Stimulated activated CD4-positive, alpha-beta T cell treated with anti-CD3 and anti-CD28 coated beads, Interleukin-1b, Interleukin-23, amount 100 ng/mL, for 4 hours (primary cell): ENCODE measurements at places on chromosomes 4 and X.

DNA sequence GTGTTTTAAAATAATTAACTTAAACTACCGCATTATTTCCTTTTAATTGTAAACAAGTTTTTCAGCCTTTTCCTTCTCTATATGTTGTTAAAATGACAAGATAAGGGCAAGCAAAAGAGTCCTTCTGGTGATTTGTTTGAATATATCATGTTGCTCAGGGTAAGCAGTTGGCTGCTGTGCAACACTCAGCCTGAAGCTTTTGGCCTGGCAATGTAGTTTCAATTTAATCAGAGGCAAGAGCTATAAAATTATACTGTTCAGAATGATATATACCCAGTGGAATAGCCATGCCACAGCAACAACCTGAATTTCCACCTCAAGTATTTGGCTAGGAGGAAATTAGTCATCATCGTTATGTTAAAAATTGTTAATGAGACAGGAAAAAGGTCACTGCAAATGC, 53.4 kb downstream of the GRXCR1 start:
- DNase-seq, result no peak

DNA sequence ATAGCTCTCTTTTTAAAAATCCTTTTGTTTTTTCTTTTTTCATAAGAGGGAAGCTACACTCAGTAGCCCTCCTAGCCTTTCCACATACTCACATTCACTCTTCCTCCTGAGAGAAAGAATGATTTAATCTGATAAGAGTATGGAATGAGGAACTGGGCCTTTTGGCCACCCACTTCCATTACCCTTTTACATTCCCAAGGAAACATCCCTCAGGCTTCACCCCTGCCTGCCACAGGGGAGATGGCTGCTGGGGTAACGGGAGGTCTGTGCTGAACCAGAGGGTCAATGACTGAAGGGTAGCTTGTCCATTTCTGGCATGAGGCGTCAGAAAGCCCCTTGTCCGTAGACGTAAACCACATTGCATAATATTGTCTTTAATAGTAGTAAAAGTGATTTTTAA, 67.2 kb upstream of the CCSER1 start:
- no peak for DNase-seq

GRCh38 chr4:185344743-185345538, 50.8 kb downstream of the LRP2BP start:
- DNase-seq, result no peak

- DNase-seq, result no peak
Observed at GRCh38 chr4:1242506-1243450, 6.2 kb downstream of the CTBP1 start.

DNA sequence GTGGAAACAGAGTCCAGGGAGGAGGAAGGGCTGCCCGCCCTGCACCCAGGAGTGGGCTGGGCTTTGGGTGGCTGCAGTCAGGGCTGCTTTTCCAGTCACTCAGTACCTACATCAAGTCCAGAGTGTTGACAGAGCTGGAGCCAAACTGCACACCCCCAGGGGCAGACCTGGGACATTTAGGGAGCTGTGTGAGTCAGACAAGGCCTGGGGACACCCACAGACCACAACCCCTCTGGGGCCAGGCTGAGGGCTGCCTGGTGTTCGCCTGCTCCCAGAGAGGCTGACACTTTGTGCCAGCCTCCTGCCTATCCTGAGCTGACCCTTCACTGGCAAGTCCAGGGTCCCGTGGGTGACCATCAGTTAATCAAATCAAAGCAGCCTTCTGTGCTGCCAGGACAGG, 240.0 kb downstream of the BCOR start:
- DNase-seq, result no peak
